ENCODE measurements at places on chromosomes 5 and 9. TPM values are rescaled to one million over a fixed set of nuclear protein-coding genes. Genes with fewer than 3 reads are reported as not detected.
A peak's percentile ranks its signal among the peaks of the same experiment; 100 is the strongest.

- H3K36me3 ChIP-seq: no peaks in the 10 kb centered on the region
- H3K27ac ChIP-seq: no peak overlapping the region
- H3K27me3 ChIP-seq: peaks cover 27% of the 10 kb centered on the region
- DNase-seq: no peak
- H3K4me1 ChIP-seq: peaks cover 19% of the 10 kb centered on the region
These were observed 92.3 kb upstream of the COL5A1 start for GRCh38 chr9:134549336-134549735.

GRCh38 chr5:168347368-168348083 is 56.1 kb downstream of the WWC1 start:
- H3K27ac ChIP-seq: no peak overlapping the region
- H3K36me3 ChIP-seq: no peaks in the 10 kb centered on the region
- H3K4me3 ChIP-seq: no peak overlapping the region
- DNase-seq: no peak

- DNase-seq: peak; percentile 6
- H3K4me1 ChIP-seq: no peaks in the 10 kb centered on the region
- no peaks in the 10 kb centered on the region for H3K36me3 ChIP-seq
- H3K27ac ChIP-seq: no peak overlapping the region
- no peak overlapping the region for H3K4me3 ChIP-seq
- no peaks in the 10 kb centered on the region for H3K27me3 ChIP-seq
These were observed 20.3 kb upstream of the TMEM174 start for GRCh38 chr5:73152411-73153388.

Gene LECT2
- total RNA-seq: not detected

- no peaks in the 10 kb centered on the region for H3K36me3 ChIP-seq
- no peaks in the 10 kb centered on the region for H3K27me3 ChIP-seq
- H3K4me1 ChIP-seq: peaks cover 8% of the 10 kb centered on the region
- no peak overlapping the region for H3K27ac ChIP-seq
These were observed 113.4 kb downstream of the TLE1 start for GRCh38 chr9:81575956-81576355.

DNA sequence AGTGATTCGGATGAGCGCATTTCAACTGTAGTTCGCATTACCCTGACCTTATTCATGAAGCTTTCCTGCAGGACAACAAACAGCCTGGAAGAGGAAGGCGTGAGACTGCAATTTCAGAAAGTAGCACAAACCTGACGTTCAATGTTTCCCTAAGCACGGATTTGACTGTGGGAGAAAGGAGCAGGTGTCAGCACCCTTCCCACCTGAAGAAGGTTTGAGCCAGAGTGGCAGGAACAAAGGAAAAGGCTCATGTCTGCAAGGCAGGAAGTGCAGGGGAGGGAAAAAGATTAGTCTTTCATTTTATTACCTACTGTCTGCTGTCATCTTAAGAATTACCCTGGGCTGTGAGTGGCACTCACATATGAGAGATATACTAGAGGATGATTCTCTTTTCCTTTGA is 114.0 kb downstream of the MED10 start:
- no peak overlapping the region for H3K27ac ChIP-seq
- H3K4me3 ChIP-seq: no peak overlapping the region
- no peaks in the 10 kb centered on the region for H3K4me1 ChIP-seq
- DNase-seq: no peak
- peaks cover 29% of the 10 kb centered on the region for H3K27me3 ChIP-seq

DNA sequence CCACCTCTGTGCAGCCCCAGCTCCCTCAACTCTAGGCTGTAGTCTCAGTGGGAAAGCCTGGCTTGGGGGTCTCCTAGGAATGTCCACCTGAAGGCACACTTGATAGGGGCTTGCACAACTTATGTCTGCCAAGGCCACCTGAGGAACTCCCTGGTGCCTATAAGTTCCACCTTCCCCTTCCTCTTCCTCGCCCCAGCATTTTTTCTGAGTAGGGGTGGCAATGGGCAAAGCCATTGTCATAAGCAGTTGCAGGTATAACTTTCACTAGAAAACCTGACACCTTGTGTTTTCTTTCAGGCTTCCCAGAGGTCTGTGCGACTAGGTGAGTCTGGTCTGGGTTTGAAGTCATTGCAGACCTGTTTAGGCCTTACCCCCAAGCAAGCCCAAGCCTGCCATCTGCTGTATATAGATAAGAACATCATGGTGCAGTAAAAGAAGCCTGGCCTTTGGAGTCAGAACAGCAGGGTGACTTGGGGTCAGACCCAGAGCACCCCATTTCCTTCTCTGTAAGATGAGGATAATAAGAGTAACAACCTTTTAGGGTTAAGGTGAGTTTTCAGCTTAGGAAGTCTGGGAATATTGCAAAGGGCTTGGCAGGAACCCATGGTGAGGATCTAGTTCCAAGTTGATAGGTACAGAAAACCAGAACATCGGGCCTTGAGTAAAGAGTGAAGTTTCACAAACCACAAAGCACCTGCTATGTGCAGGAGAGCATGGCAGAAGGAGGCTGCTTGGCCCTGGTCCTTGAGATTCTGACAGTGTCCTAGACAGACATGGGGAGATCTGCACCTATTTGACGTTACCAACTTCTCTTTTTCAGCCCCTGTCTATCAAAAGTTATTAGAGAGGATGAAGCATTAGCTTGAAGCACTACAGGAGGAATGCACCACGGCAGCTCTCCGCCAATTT is 33.8 kb downstream of the TGFBI start:
- DNase-seq: peak; percentile 77
- H3K27ac ChIP-seq: no peak overlapping the region
- no peaks in the 10 kb centered on the region for H3K36me3 ChIP-seq
- H3K4me1 ChIP-seq: peaks cover 20% of the 10 kb centered on the region

Gene SPACA9
- 8.0 TPM for total RNA-seq

DNA sequence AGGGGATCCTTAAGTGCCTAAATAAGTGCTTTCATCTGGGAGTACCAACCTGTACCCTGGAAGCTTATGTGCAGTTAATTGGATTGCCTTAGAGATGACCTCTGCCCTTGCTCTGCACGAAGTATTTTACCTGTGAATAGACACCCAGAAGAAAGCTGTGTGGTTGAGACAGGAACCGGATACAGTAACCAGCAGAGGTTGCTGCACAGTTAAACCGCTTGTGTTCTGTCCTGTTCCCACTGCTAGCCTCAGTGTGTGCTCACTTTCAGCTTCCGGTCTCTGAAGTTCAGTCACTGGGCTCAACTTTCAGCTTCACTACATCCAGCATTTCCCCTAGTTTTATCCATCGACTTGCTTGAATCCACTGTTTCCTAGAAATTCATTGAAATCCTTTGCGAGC is 185.3 kb downstream of the FAM170A start:
- no peaks in the 10 kb centered on the region for H3K36me3 ChIP-seq
- DNase-seq: no peak
- no peaks in the 10 kb centered on the region for H3K27me3 ChIP-seq
- no peaks in the 10 kb centered on the region for H3K4me1 ChIP-seq

DNA sequence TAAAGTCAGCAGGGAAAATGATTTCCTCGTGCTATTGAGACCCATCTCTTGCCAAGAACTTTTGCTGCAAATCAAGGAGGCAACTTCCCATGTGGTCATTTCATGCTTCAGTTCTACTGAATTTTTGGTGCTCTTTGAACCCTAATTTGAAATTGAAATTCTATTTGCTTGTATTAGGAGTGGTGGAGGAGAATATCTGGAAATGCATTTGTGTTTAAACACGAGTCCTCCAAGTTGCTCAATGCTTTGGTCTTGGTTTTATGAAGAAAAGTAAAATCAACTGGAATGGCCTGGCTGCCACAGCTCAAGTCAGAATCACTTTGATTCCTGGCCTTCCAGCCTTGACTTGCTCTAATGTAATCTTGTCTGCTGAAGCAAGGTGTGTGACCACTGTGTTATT is 613.2 kb downstream of the TLE1 start:
- no peaks in the 10 kb centered on the region for H3K27me3 ChIP-seq
- H3K36me3 ChIP-seq: no peaks in the 10 kb centered on the region
- H3K27ac ChIP-seq: no peak overlapping the region
- no peaks in the 10 kb centered on the region for H3K4me1 ChIP-seq
- no peak overlapping the region for H3K4me3 ChIP-seq
- no peak for DNase-seq

GRCh38 chr5:160921-161802 is 30.1 kb upstream of the LRRC14B start:
- DNase-seq: no peak
- H3K4me3 ChIP-seq: no peak overlapping the region
- no peaks in the 10 kb centered on the region for H3K4me1 ChIP-seq
- H3K27ac ChIP-seq: no peak overlapping the region
- H3K36me3 ChIP-seq: no peaks in the 10 kb centered on the region

- no peaks in the 10 kb centered on the region for H3K36me3 ChIP-seq
- DNase-seq: no peak
- no peak overlapping the region for H3K27ac ChIP-seq
- H3K27me3 ChIP-seq: no peaks in the 10 kb centered on the region
These were observed 11.2 kb downstream of the SPATA31D1 start for GRCh38 chr9:81999806-82000205.

Gene TAS2R1
- not detected for total RNA-seq

Gene GLRX
- 29.3 TPM for total RNA-seq

GRCh38 chr5:107478068-107478641 is 192.6 kb downstream of the EFNA5 start:
- H3K27me3 ChIP-seq: no peaks in the 10 kb centered on the region
- H3K27ac ChIP-seq: no peak overlapping the region
- no peak overlapping the region for H3K4me3 ChIP-seq
- no peak for DNase-seq
- H3K4me1 ChIP-seq: no peaks in the 10 kb centered on the region

DNA sequence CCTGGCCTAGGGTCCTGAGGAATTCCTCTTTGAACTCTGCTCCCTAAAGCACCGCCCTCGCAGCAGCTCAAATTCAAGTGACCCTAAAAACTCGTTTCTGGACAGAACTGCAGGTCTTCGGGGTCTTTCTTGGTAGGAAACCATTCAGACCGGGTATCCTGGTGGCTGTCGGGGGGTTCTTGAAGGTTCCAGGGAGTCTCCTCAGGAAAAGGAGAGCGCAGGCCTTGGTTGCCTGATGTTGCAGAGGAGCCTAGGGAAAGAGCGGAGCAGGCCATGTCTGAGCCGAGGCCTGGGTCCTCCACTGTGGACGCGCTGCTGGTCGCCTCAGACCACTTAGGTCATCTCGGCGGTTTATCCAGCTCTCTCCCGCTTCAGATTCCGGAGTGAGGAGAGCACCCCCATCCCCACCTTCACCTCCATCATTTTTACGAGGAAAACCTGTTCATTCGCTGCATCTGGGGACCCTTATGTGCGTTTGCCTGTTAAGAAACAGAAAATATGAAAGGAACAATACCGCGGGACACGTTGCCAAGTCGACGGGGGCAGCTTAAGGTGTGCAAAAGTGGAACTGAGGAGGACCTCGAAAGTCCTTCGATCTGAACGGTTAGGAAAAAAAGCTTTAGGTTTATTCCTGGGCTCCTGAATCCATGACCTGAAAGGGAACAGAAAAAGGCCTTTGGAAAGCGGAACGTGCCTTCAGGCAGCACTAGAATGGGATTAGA is 299.4 kb downstream of the PARP8 start:
- no peak for DNase-seq
- no peaks in the 10 kb centered on the region for H3K36me3 ChIP-seq
- H3K27me3 ChIP-seq: no peaks in the 10 kb centered on the region
- H3K4me3 ChIP-seq: no peak overlapping the region
- no peak overlapping the region for H3K27ac ChIP-seq

GRCh38 chr5:92102313-92102712 is 719.2 kb upstream of the ARRDC3 start:
- DNase-seq: no peak
- H3K4me1 ChIP-seq: no peaks in the 10 kb centered on the region
- H3K36me3 ChIP-seq: no peaks in the 10 kb centered on the region
- no peak overlapping the region for H3K27ac ChIP-seq

DNA sequence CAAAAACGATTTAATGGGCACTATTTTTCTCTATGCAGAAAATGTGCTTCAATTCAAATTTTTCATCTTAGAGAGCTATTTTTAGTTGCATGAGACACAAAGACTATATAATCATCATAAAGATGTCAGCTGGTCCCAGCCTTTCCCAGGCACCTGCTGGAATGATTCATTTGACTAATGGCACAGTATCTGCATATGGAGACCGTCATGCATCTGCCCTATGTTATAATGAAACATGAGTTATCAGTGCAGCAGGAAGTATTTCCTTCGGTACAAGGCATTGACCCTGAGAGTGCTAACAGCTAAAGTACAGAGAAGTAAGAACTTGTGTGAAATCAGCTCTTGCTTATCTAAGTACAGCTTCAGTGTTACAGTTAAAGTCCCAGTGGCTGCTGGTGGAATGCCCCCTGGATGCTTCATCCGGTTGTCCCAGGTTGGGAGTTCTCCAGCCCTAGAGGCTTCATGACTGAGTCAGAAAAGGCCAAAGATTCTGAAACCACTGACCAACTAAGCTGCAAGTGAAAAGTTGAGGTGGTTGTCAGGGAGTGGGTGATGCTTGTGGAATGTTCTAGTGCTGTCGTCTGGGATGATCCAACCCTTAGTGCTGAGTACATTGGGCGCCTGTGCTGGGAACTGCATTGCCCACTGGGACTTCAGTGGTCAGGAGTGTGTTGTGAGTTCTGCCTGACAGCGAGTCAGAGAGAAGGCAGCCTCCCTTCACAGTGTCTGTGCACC is 57.2 kb downstream of the MTRR start:
- no peak overlapping the region for H3K27ac ChIP-seq
- no peak overlapping the region for H3K4me3 ChIP-seq
- DNase-seq: no peak
- no peaks in the 10 kb centered on the region for H3K36me3 ChIP-seq
- H3K4me1 ChIP-seq: no peaks in the 10 kb centered on the region
- peaks cover 7% of the 10 kb centered on the region for H3K27me3 ChIP-seq

DNA sequence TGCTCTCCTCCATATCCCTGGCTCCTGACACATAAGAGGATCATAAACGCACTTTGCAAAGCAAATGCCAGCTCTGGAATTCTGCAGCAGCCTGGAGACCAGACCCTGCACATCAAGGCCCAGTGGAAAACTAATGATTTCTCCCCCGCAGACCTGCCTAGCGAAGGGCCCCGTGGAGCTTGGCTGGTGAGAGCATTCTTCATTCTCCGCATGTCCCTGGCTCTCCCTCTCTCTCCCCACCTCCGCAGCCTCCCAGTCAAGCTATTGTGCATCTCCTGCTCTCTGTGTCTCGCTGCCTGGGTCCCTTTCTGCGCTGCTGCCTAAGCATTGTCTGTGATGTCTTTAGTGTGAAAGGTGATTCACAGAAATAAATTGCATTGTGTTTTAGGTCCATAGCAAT is 46.7 kb downstream of the GRIA1 start:
- no peak overlapping the region for H3K4me3 ChIP-seq
- no peaks in the 10 kb centered on the region for H3K27me3 ChIP-seq
- no peaks in the 10 kb centered on the region for H3K36me3 ChIP-seq
- DNase-seq: no peak
- no peaks in the 10 kb centered on the region for H3K4me1 ChIP-seq
- H3K27ac ChIP-seq: no peak overlapping the region

- no peak overlapping the region for H3K27ac ChIP-seq
- no peak for DNase-seq
- peaks cover 18% of the 10 kb centered on the region for H3K27me3 ChIP-seq
- no peaks in the 10 kb centered on the region for H3K36me3 ChIP-seq
- no peak overlapping the region for H3K4me3 ChIP-seq
- no peaks in the 10 kb centered on the region for H3K4me1 ChIP-seq
These were observed 98.8 kb upstream of the PCA3 start for GRCh38 chr9:76665458-76665857.

Gene MYOT
- total RNA-seq: not detected

Gene PCDHGB3
- total RNA-seq: 0.10 TPM

All from HCT116 (cell line).